ENCODE measurements at places on chromosomes 6 and 20.

GRCh38 chr20:19314621-19315020 lies 102.2 kb downstream of the SLC24A3 start:
- DNase-seq = no peak

DNA sequence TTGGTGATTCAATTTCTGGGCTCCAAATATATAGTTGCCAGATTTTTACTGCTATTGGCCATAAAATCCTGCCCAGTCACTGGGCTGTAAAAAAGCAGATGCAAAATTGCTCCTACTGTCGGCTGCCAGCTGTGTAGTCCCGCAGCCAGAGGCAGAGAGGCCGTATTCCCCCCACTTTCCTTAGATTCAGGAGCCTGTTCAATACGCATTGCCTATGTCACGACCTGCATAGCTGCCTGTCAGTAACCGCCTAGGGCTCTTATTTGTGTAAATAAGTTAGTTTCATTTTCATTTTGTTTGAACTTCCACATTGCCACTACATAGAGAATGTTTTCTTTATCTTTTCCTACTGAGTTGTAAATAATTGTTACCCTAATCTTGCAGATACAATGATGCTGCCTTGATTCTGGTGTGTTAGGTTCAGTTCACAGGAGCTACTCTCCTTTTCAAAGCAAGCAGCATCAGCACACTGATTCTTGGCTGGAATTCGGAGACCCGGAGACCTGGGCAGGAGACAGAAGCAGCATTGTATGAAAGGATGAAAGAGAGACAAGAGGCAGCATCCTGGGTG lies 46.0 kb upstream of the UST start:
- no peak for DNase-seq

DNA sequence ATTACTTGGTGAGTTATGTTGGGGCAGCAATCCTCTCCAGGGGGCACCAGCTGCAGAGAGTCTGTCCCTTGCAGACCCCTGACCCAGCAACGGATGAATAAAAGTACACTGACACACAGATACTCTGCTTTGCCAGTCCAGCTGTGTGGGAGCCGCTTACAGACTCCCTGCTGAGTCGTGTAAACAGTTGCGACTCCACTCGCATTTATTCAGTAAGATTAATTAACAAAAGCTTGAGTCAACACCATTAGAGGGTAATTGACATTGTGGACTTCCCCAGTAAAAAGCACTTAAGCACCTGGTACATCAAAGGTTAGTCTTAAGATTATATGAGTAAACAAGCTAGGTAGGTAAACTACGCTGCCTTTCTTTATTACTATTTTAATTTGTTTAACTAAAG lies 92.0 kb upstream of the TMEM181 start:
- no peak for DNase-seq

DNA sequence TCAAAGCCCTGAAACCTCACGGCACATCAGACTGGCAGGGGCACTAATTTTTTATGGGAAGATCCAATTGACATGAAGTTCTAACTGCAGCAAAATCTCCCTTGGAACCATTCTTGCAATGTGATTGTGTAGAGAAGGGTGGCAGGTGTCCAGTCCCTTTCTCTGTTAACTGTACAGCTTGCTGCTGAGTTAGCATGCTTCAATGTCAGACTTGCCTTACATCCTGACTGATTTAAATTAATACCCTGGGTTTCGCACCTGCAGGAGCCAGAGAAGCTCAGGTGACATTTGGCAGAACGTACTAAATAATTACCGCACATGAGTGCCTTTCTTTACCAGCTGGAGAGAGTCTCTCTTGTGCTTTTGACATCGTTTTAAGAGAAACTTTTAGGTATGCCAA lies 123.0 kb downstream of the DOK5 start:
- DNase-seq = no peak

DNA sequence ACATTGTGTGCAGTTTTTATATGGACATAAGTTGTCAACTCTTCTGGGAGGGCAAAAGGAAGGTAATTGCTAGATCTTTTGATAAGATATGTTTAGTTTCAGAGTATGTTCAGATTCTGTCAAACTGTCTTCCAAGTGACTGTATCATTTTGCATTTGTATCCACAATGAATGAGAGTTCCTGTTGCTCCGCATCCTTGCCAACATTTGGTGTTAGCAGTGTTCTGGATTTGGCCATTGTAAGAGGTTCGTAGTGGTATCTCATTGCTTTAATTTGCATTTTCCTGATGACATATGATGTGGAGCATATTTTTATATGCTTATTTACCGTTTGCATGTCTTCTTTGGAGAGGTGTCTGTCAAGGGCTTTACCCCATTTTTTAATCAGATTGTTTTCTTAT lies 150.2 kb downstream of the CDKAL1 start:
- no peak for DNase-seq

- DNase-seq = no peak
Measured at GRCh38 chr6:138685257-138685656, 88.3 kb upstream of the CCDC28A start.

DNA sequence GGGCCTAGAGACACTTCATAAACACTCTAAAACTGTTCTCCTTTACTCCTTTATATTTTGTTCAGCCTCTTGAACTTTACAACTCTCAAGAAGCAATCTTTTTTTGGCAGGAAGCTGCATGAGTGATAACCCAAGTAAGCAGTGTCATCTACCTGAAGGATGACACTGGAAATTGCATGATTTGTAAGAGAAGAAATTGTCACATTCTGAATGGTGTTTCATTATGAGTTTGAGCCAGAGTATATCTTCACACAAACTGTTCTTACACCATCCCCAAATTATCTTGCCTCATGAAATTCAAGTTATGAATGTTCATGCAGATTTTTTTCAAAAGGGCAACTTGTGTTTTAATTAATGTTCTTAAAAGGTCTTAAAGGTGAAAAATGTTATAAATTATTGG lies 799.3 kb downstream of the TBC1D32 start:
- no peak for DNase-seq

- DNase-seq = no peak
Measured at GRCh38 chr6:41654151-41654697, 16.0 kb downstream of the MDFI start.

- DNase-seq = no peak
Measured at GRCh38 chr20:56522311-56522710, 2.2 kb upstream of the FAM209A start.

DNA sequence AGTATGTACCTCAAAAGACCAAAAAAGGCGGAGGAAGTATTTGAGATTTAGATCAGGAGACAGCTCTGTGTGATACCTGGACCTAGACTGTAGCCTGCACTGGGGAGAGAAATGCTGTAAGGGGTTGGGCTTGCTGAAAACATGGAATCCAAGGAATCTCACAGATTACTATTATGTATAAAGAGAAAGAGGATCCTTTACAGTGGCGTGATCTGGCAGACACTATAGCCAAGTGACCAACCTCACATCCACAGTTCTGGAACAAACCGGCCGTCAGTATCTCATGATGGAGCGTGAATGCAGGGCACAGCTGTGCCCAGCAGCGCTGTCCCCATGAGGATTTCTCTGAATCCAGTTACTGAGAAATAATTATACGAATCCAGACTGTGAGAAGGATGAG lies 12.3 kb downstream of the DDX27 start:
- DNase-seq = no peak

GRCh38 chr20:58461899-58462298 lies 53.3 kb downstream of the APCDD1L start:
- DNase-seq = no peak

- no peak for DNase-seq
Measured at GRCh38 chr6:152648105-152648504, 10.9 kb upstream of the SYNE1 start.

GRCh38 chr20:47102629-47103028 lies 208.0 kb downstream of the EYA2 start:
- DNase-seq = no peak

DNA sequence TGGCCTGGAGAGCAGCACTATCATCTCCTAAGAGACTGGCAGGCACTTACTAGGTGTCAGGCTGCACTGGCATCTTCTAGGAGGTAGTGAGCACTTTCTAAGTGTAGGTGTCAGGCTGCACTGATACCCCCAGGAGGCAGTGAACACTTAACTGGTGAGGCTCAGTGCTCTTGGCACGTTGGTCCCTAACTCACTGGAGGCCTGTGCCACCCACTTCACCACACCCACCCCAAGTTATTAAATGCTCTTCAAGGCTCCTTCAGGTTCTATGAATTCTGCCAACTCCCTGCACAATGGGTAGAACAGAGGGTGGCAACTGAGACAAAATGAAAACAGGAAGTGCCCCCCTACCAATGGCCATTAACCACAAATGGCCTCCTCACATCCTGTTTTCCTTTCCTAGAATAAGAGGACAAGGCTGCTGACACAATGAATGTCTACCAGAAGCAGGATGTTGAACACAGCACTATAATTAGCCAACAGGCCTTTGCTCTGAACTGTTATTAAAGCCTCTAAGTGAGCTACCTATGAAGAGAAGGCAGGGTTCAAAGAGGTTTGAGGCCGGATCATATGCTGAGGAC lies 29.4 kb downstream of the NCOA5 start:
- no peak for DNase-seq

DNA sequence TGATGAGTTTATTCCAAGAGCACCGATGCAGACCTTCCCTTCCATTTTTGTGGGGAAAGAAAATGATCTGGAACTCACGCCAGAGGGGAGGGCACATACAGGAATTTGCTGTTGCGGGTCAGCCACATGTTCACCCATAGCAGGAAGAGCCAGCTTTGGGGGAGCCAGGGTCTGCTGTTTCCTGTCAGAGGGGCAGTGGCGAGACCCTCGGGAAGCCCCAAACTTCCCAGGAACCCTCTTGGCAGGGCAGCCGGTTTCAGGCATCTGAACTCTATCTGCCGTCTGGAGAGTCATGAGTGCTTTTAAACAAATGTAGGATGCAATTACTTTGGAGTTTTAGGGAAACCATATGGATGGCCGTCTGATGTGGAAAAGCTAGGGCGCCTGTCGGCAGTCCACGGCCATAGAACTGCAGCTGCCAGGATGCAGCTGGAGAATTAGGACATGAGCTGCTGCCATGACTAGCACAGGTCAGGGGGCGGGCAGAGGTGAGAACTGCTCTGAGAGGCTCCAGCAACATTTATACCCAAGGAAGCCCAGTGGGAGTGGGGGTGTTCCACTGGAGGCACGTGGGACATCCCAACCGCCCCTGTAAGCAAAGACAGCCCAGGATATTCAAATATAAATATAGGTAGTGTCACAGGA lies 14.8 kb upstream of the SERPINB9 start:
- DNase-seq = no peak

- no peak for DNase-seq
Measured at GRCh38 chr6:150721418-150722266, 122.0 kb downstream of the PLEKHG1 start.

- DNase-seq = no peak
Measured at GRCh38 chr6:139270249-139270648, 21.5 kb downstream of the TXLNB start.

- DNase-seq = no peak
Measured at GRCh38 chr6:168223150-168223549, 96.4 kb downstream of the DACT2 start.

GRCh38 chr6:89500611-89501010 lies 67.7 kb downstream of the ANKRD6 start:
- no peak for DNase-seq

DNA sequence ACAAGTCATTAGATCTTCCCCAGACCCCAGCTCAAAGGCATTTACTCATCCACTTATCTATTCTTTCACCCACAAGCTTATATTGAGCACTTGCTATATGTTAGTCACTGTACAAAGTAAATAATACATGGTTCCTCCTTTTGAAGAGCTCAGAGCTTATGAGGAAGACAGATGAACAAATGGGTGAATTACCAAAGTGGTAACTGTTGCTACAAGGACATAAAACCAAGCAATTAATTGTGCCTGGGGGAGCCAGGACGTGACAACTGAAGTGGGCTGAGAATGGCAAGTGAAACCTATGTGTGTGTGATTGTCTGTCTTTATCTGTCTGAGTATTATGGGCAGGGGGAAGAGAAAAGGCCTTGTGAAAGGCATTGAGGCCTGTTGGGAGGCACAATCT lies 45.6 kb upstream of the AKIRIN2 start:
- DNase-seq = no peak

- DNase-seq = no peak
Measured at GRCh38 chr6:15491986-15492269, 170.9 kb downstream of the DTNBP1 start.

- DNase-seq = no peak
Measured at GRCh38 chr20:44424039-44424495, 51.6 kb upstream of the TTPAL start.

DNA sequence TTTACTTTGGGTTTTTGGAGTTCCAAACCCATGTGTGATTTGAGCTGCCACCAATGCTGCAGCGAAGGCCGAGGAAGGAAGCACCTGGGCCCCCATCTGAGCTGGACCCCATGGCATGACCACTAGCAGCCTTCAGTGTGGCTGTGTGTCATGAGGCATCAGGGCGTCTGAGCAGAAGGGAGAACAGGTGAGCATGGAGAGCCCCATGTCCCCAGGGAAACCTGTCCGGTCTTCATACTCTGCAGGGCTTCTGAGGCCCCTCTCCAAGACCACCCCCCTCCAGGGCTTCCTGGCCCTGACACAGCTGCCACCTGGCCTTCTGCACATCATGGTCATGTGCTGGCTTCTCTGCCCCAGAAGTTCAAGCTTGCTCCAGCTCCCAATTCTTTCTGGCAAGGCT lies 169.1 kb upstream of the CST7 start:
- no peak for DNase-seq

GRCh38 chr6:45645302-45645701 lies 267.6 kb upstream of the SUPT3H start:
- no peak for DNase-seq

GRCh38 chr20:39253051-39253755 lies 291.1 kb downstream of the DHX35 start:
- no peak for DNase-seq

GRCh38 chr6:64330694-64331307 lies 695.2 kb downstream of the PHF3 start:
- no peak for DNase-seq

DNA sequence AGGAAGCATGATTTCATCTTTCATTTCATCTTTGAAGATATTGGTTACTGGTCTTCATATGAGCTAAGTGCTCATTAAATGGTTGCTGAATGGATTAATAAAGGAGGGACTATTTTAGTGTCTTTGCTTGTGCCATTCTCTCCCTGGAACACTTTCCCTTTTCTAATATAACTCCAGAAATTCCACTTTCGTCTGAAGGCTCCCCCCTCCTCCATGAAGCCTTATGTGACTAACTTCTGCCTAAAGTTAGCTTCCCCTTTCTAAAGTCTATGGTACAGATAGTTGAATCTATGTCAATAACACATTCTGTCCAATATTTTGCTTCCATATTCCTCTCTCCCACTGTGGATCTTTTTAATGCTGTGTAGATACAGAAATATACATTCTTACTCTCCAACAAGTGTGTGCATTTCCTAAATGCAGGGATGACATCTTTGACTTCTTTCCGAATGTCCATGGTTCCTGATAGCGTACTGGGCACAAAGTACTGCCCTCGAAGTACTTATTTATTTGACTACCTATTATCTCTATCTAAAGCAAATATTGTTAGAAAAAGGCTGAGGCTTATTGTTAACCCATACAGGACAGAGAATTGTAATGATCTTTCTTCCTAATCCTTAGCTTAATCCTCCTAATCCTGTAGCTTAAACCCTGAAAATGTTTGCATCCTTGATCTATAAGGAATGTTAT lies 84.7 kb upstream of the ELOVL5 start:
- DNase-seq = no peak

All from activated CD4-positive, CD25-positive, alpha-beta regulatory T cell (primary cell).